Osteocyte (in vitro differentiated cells): ENCODE measurements at places on chromosomes 11 and 22. TPM values are rescaled to one million over a fixed set of nuclear protein-coding genes. Genes with fewer than 3 reads are reported as not detected.

Gene IFITM2
- total RNA-seq: 671 and 698 TPM in 2 replicates

Gene TMEM126B
- 44.3 and 49.0 TPM in 2 replicates for total RNA-seq

Gene GAL
- total RNA-seq: not detected in 2 replicates

Gene PANX2
- 1.5 and 1.6 TPM in 2 replicates for total RNA-seq

DNA sequence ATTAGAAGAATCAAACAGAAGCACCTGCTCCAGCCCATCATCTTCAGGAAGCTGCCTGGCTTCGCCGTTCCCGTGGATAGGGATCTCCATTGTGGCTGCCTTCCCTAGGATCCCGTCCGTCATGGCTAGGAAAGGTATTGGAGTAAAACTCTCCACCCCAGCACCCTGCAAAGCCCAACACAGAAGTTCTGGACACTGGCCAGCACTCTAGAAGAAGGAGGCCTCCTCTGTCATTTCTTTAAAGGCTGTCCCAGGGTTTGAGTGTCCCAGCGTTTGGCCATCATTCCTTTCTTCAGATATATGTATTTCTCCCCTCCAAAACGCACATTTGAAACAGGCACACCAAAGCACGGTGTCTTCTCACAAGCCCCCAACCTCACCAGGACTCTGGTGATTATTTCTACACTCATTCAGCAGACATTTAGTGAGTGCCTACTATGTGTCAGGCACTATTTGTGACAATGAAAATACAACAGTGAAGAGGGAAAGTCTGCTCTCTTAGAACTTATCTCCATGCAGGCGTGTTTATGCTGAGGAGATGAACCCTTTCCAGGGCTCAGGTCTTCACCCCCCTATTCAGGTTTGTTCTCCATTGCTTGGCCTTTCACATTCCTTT is 724 bp downstream of the ARFIP2 start:
- DNase-seq: no peak

GRCh38 chr22:25791556-25791955 is 49.6 kb downstream of the MYO18B start:
- no peak for DNase-seq

GRCh38 chr11:102456381-102456780 is 3.8 kb upstream of the TMEM123 start:
- no peak for DNase-seq

DNA sequence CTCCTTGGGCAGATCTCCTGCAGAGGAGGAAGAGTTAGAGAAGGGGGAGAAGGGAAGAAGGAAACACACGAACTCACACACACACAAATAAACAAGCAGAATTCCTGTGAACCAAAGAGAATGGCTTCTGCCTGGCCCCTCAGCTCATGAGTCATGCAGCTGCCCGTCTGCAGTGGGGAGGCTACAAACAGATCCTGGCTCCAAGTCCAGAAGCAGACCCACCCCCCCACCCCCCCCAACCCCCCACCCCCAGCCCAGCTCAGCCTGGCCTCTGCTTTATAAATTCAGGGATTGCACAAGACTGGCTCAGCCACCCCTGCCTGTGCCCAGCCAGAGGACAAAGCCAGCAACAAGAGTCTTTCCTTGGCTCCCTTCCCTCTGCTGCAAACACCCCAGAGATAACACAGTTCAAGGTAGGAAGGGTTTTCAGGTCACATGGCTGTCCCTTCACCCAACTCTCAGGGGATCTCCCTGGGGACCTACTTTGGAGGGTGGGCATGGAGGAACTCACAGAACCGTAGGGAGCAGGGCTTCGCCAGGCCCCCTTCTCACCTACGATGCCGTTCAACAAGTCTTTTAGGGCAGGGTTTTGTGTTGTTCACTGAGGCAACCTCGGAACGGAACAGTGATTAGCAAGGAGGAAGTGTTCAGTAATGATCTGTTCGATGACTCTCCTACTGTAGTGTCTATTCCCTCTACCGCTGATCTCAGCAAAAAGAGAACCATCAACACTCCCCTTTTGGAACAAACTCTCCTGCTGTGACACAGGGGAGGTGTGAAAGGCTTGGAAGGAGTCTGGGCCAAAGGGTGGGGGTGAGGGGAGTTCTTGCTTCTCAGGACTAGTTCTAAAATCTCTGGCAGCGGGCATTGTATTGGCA is 35.5 kb downstream of the RPL27A start:
- no peak for DNase-seq

- DNase-seq: no peak
Observed at GRCh38 chr11:47158242-47158641, 18.4 kb downstream of the ARFGAP2 start.

DNA sequence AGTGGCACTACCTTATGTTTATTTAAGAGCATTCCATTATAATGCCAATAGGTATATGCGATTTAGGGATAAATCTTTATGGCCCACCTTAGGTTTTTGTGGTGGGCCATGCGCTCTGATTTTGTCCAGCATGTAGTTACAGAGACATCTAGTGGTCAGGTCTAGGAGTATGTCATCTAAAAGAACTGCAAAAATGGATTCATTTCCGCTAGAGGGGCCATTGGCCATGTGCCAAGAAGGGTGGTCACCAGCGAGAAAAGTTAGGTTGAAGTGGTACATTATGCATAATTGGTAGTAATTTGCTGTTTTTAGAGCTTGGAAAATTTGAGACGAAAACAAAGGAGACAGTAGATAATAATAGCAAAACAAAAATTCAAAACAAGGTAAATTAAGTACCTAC is 27.7 kb downstream of the LRRC4C start:
- DNase-seq: no peak

DNA sequence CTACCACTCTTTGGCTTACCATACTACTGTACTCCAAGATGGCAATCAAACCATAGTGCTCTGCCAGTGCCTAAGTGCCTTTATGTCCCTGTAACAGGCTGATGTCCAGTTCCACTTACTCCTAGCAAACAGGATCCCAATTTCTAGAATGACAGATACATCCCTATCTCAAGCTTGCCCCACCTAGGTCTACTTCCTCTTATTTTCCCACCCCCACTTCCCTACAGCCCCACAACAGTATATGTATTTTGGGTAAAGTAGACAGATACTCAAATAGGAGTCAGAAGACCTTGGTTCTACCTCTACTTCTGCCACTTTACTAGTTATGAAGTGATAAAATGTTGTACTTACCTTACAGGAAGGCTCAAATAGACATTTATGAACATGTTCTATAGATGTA is 24.1 kb downstream of the SIK3 start:
- DNase-seq: no peak
